Body of pancreas (tissue), 4 donors: ENCODE measurements at places on chromosomes 13 and 19. TPM values are rescaled to one million over a fixed set of nuclear protein-coding genes. Genes with fewer than 3 reads are reported as not detected.

CEACAM7 gene
- 0.52 TPM for total RNA-seq

KLF16 gene
- 2.3 TPM for total RNA-seq

CBARP gene
- total RNA-seq, result 0.78 TPM

APOC1 gene
- total RNA-seq, result 24.1 TPM

ZNF578 gene
- total RNA-seq, result not detected

DNA sequence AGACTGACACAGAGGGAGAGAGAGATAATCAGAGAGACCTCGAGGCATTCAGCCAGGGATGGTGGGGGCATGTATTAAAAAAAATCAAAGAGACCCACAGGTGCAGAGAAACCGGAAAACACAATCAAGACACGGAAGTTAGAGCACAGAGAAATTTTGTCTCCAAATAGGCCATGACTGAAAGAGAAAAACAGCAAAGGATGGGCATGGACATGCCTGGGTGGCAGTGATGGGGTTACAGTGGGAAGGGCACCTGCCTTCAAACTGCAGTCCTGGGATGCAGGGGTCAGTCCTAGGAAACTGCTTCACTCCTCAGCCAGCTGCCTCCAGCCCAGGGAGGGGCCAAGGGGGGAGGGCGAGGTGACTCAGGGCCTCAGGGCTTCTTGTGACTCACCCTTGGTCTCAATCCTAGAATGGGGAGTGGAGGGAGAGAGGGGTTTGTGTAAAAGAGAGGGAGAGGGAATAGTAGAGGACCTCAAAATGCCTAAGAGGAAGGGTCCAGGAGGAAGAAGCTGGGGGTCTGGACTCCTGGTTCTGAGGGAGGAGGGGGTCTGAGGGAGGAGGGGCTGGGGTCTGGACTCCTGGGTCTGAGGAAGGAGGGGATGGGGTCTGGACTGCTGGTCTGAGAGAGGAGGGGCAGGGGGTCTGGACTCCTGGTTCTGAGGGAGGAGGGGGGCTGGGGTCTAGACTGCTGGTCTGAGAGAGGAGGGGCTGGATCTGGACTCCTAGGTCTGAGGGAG is 3.6 kb upstream of the KCNN4 start:
- H3K27me3 ChIP-seq, result no peaks in the 10 kb centered on the region
- H3K36me3 ChIP-seq, result no peaks in the 10 kb centered on the region
- H3K4me1 ChIP-seq, result no peaks in the 10 kb centered on the region
- DNase-seq, result peak; percentile 33
- H3K27ac ChIP-seq, result no peak overlapping the region

DNA sequence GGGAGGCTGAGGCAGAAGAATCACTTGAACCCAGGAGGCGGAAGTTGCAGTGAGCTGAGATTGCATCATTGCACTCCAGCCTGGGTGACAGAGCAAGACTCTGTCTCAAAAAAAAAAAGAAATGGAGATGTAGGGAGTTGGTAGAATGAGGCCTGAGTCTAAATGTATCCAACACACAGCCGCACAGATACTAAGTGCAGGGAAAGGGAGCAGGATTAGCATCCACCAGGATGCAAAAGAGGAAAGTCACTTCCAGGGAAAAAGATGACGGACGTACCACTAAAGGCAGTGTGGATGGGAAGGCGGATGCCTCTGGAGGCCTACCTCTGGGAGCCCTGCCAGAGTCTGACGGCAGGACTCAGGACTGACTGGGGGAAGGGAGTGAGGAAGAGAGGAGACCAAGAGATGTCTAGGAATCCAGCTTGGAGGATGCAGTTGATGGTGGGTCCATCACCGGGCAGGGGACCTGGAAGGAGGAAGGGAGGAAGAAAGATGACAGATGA is 6.8 kb downstream of the FAM98C start:
- H3K4me3 ChIP-seq, result no peak overlapping the region
- no peaks in the 10 kb centered on the region for H3K27me3 ChIP-seq
- no peak overlapping the region for H3K27ac ChIP-seq
- peaks cover 1% of the 10 kb centered on the region for H3K4me1 ChIP-seq
- H3K36me3 ChIP-seq, result no peaks in the 10 kb centered on the region

DNA sequence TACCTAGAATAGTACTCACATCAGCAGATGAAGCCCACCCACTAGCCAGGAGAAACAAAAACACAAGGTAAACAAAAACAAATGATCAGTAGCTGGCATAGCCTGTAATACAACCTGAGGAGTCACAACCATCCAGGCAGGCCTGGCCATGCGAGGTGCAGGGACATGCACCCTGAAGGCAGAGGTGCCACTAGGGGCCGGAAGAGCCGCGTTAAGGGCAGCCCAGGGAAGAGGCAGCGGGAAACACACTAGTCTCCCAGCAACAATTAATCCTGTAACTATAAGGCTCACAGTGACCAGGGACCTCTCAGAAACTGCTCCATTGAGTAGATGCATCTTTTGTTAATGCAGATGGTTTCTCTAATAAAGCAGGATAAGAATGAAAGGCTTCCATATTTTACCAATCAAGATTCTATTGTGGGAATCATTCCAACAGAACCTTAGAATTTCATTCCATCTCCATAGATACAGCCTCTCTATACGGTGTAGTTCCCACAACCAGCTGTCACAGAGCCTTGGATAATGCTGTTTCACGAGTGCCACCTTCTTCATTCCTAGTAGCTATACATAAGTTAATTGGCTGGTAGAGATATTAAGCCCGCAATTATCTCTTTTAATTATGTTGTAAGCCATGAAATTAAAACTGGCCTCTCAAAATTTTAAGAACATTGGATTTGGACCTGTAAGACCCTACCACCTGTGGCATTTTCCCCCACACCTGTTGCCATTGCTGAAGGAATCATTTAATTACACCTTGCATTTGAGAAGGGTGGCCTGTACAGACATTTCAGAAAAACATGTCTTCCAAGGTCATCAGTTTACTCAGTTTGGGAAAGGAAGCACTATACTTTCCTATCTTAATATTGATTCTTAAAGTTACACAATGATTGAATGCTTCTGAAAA is 28.7 kb downstream of the ANKRD10 start:
- no peak overlapping the region for H3K4me3 ChIP-seq
- H3K36me3 ChIP-seq, result peaks cover under 1% of the 10 kb centered on the region
- H3K27ac ChIP-seq, result no peak overlapping the region
- H3K4me1 ChIP-seq, result peaks cover 28% of the 10 kb centered on the region

DNA sequence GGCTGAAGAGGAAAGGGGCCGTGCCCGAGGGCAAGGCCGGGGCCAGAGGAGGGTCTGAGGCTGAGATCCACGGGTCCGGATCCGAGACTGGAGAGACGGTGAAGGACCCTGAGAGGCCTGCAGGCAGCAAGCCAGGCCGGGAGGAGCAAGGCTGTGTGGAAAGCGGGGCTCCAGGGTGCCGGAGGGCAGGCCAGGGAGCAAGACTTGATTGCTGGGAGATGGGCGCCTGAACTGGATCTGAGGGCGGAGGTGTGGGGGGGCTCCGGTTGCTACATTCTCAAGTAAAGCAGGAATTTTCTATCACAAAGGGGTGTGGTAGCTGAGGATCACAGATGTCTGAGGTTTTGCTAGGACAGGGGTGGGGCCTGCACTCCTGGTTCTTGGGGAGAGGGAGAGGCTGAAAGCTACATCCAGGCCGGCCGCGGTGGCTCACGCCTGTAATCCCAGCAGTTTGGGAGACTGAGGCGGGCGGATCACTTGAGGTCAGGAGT is 3.8 kb downstream of the MAMSTR start:
- peaks cover 43% of the 10 kb centered on the region for H3K4me1 ChIP-seq
- DNase-seq, result no peak
- no peak overlapping the region for H3K4me3 ChIP-seq
- H3K27me3 ChIP-seq, result no peaks in the 10 kb centered on the region
- H3K36me3 ChIP-seq, result no peaks in the 10 kb centered on the region

- H3K27ac ChIP-seq, result no peak overlapping the region
- H3K4me1 ChIP-seq, result no peaks in the 10 kb centered on the region
- H3K27me3 ChIP-seq, result no peaks in the 10 kb centered on the region
- DNase-seq, result no peak
These were observed 9.6 kb upstream of the SLITRK6 start for GRCh38 chr13:85808811-85809210.

GRCh38 chr19:7856109-7856591 is 18.0 kb downstream of the PRR36 start:
- H3K27me3 ChIP-seq, result no peaks in the 10 kb centered on the region
- DNase-seq, result no peak

DNA sequence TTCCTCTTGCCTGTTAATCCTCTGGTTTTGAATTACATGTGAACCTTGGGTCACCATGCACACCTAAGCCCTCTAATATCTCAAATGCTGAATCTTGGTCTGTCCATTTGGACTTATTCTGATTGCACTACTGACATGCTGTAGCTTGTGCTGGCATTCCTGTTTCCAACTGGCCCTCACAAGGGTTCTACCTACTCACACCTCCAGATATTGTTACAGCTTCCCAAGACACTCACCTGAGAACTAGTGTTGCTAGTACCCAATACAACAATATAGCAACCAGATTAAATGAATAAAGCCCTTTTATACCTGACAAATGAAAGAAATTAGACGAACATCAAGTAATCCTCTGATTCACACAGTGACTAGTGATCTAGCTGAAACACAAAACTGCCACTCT is 16.6 kb downstream of the TEX30 start:
- H3K36me3 ChIP-seq, result no peaks in the 10 kb centered on the region
- no peaks in the 10 kb centered on the region for H3K4me1 ChIP-seq
- DNase-seq, result no peak
- H3K4me3 ChIP-seq, result no peak overlapping the region

DNA sequence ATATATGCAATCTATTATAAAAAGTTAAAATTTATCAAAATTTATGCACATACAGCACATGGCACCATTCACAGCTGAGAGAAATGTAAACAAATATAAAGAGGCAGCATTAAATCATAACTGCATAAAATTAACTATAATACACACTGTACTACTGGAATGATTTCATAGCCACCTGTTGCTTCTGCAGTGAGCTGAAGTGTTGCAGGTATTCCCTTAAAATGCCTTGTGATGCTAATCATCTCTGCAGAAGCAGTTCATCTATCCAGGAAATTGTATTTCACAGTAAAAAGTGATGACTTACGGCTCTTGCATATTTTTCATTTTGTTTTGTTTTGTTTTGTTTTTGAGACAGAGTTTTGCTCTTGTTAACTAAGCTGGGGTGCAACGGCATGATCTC is 82.1 kb downstream of the STOML3 start:
- no peak overlapping the region for H3K4me3 ChIP-seq
- DNase-seq, result no peak
- no peaks in the 10 kb centered on the region for H3K4me1 ChIP-seq
- H3K36me3 ChIP-seq, result no peaks in the 10 kb centered on the region
- H3K27me3 ChIP-seq, result no peaks in the 10 kb centered on the region

DNA sequence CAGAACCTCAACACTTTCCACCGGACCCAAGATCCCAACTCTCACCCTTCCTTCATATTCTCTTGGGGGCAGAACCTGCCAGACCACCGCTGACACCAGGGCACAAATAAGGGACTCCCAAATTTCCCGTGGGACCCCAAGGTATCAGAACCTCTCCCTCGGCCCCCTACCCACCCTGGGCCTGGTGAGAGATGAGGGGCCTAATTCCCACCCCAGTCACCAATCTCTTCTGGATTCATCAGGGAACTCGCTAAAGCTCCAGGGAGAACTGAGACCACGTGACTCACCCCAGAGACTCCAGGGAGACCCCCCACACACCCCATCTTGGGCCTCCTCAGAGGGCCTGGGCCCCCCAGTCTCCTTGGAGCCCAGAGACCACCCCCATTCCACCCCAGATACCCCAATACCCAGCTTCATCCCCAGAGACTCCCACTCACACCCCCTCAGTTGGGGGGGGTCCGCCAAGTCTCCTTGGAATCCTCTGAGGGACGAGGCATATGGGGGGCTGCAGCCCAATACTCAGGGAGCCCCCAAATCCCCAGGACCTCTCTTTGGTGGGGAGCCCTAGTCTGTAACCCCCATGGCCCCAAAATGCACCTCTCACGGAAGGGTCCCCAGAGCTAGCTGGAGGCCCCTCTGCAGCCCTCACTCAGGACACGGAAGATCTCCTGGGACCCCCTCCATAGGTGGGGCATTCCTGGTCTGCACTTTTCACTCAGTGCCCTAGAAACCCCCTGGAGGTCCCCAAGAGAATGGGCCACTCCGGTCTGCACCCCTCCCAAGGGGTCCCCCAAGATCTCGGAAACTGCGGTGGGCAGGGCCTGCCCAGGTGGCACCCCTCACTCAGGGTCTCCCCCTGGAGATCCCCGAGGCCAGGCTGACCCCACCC is 1.6 kb downstream of the LMNB2 start:
- H3K4me1 ChIP-seq, result peaks cover 16% of the 10 kb centered on the region
- H3K36me3 ChIP-seq, result no peaks in the 10 kb centered on the region
- no peak overlapping the region for H3K4me3 ChIP-seq
- H3K27me3 ChIP-seq, result no peaks in the 10 kb centered on the region
- no peak for DNase-seq

DNA sequence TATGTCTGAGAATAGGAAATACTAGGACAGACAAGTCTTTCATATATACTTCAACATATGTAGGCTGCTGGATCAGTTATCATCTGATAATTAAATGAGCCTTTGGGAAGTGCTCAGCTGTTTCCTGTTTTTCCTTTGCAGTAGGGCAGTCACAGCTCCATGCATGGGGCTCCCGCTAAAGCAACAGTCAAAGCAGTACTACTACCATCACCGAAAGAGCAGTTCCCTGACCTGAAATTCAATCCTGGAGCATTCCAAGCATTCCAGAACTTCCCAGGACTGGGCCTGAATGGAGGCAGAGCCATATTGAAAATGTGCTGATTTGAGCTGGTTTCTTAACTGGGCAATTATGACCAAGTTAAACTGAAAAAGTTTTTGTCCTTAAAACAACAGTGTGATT is 20.5 kb downstream of the MICU2 start:
- H3K4me3 ChIP-seq, result no peak overlapping the region
- no peak overlapping the region for H3K27ac ChIP-seq
- H3K27me3 ChIP-seq, result no peaks in the 10 kb centered on the region
- no peak for DNase-seq
- no peaks in the 10 kb centered on the region for H3K4me1 ChIP-seq
- no peaks in the 10 kb centered on the region for H3K36me3 ChIP-seq

- no peaks in the 10 kb centered on the region for H3K36me3 ChIP-seq
- peaks cover 17% of the 10 kb centered on the region for H3K4me1 ChIP-seq
- no peak within 1 kb of the TSS for H3K4me3 ChIP-seq
- no peak within 1 kb of the TSS for H3K27ac ChIP-seq
- peaks cover 12% of the 10 kb centered on the region for H3K27me3 ChIP-seq
- DNase-seq, result peak; percentile 13
These were observed at the start of gene GIPC3 for GRCh38 chr19:3585301-3586126. Gene GIPC3 (plus strand): TSS chr19:3585478. CDS start chr19:3585598, 120 bp downstream.

DNA sequence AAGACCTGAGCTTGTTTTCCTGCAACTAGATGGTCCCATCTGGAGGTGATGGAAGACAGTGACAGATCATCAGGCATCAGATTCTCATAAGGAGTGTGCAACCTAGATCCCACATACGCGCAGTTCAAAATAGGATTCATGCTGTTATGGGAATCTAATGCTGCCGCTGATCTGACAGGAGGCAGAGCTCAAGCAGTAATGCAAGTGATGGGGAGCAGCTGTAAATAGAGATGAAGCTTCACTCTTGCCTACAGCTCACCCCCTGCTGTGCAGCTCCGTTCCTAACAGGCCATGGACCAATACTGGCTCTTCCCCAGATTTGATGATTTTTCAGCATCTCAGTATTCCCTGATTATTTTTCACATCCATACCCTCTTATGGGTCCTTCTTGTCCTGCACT is 208.4 kb upstream of the RXFP2 start:
- no peaks in the 10 kb centered on the region for H3K4me1 ChIP-seq
- DNase-seq, result no peak
- H3K27ac ChIP-seq, result no peak overlapping the region
- no peaks in the 10 kb centered on the region for H3K27me3 ChIP-seq
- H3K36me3 ChIP-seq, result no peaks in the 10 kb centered on the region

GRCh38 chr13:98397221-98397620 is 179.7 kb downstream of the STK24 start:
- no peak for DNase-seq
- H3K27ac ChIP-seq, result no peak overlapping the region
- no peaks in the 10 kb centered on the region for H3K4me1 ChIP-seq
- no peak overlapping the region for H3K4me3 ChIP-seq
- H3K27me3 ChIP-seq, result no peaks in the 10 kb centered on the region

- H3K27me3 ChIP-seq, result no peaks in the 10 kb centered on the region
- no peaks in the 10 kb centered on the region for H3K4me1 ChIP-seq
- no peak overlapping the region for H3K4me3 ChIP-seq
These were observed 138.6 kb upstream of the UFM1 start for GRCh38 chr13:38210928-38211596.
